Stimulated activated naive CD4-positive, alpha-beta T cell treated with Interleukin-2 at 50 U/mL for 16 hours (primary cell): ENCODE measurements at places on chromosomes 6 and 20.

DNA sequence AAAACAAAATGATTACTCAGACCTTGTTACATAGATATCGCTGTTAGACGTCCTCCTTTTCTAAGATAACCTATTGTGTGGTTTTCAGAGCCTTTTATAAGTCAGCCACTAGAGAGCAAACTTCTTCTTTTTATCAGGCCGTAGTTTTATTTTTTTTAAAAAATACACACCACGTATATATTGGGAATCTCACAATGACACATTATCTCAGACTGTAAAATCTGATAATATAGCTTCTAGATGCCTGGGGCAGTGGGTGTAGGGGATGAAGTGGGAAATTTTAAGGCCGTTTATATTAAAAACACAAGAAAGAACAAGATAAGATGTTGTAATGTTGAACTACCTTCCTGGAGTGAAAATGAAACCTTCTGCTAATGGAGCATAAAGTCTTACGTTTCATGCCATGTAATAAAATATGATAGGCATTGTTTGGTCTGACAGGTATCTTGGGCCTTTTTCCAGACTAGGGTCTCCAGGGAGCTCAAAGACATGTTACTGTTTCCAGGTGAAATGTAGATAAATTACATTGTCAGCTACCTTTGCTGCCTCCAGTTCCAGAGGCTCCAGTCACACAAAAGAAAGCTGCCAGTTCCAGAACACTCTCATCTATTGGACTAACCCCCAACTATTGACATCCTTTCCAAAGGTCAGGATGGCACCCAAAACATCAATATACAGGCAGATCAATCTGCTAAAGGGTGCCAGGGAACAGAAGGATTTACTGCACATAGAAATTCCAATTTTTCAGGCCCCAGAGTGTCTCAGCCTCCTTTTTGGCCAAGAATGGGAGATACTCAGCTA, 130.2 kb upstream of the AKIRIN2 start:
- no peak for DNase-seq

DNA sequence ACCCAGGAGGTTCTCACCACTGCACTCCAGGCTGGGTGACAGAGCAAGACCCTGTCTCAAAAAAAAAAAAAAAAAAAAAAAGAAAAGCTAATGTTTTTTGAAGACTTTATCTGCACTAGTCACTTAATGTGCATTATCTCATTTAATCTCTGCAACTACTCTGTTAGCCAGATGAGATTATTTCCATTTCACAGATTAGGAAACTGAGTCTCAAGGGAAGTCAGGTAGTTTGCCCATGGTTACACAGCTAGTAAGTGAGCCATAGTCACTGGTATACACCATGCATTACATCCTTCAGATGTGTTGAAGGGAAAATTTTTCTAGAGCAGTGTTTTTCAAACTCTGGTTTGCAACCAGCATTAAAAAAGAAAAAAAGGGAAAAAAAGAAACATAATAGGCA, 7.2 kb upstream of the SRF start:
- no peak for DNase-seq

GRCh38 chr6:21413428-21413827, 180.1 kb upstream of the SOX4 start:
- no peak for DNase-seq

DNA sequence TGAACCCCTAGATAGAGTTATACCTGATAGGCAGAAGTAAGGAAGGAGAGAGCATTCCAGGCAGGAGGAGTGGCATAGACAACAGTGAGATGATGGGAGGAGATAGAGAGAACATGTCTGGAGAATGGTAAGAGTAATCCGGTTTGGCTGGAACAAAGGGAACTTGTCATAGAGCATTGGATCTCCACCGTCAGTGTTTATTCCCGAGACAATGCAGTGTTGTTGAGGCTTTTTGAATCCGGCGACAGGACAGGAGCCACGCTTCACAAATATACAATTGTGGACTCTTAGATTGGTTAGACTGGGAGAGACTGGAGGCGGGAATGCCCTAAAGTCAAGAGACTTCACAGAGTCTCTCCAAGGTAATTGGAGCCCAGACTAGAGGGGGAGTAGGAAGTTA, 119.8 kb downstream of the ANKS1A start:
- no peak for DNase-seq

DNA sequence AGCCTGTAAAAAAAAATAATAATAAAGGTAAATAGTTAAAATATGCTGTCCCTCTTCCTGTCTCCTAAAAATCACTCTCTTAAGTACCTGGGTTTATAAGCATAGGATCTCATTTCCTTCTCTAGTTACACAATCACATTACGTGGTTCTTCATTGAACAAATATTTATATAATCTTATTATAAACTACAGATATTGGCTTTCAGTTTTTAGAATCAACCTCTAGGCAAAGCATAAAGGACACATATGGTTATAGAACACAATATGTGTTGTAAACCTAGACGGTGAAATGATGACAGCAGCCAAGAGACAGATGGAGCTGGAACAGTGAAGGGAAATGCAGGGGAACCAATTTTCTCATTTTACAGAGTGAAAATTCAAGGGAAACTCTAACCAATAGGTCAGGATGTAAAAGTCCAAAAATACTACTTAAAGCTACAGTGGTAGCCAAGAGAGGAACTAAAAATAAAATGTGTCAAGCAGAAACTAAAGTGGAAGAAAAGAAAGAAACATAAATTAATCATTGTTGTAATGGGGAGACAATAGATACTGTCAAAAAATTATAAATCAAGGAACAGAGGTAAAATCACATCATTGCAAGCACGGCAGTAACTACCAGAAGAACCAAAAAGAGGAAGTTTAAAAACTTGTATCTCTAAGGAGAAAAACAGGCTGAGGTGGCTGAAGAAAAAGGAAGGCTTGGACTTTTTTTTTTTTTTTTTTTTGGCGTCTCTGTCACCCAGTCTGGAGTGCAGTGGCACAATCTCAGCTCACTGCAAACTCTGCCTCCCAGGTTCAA, 82.8 kb upstream of the CDYL start:
- no peak for DNase-seq

DNA sequence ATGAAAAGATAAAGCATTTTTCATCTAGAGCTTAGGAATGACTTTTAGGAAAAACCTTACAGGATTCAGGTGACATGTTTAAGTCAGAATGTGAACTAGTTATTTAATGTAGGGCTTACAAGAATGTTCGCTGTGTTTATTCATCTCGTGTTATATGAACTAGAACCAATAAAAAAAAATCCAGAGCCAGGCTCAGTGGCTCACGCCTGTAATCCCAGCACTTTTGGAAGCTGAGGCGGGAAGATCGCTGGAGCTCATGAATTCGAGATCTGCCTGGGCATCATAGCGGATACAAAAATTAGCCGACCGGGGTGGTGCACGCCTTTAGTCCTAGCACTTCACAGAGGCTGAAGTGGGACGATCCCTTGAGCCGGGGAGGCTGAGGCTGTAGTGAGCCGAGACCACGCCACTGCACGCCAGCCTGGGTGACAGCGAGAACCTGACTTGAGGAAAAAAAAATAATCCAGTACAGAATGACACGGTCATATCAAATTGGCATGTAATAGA, 46.3 kb downstream of the OR2B2 start:
- DNase-seq: no peak
